Pulmonary artery endothelial cell (primary cell): ENCODE measurements at places on chromosomes 2 and 18. TPM values are rescaled to one million over a fixed set of nuclear protein-coding genes. Genes with fewer than 3 reads are reported as not detected.

CTAGE1 gene
- total RNA-seq: not detected in 2 replicates

CHPF gene
- total RNA-seq: 0.35 and 0.86 TPM in 2 replicates

WDR33 gene
- 27.0 and 42.8 TPM in 2 replicates for total RNA-seq

RAB31 gene
- total RNA-seq: 30.8 and 32.7 TPM in 2 replicates

UGT1A10 gene
- total RNA-seq: not detected in 2 replicates

INHA gene
- not detected in 2 replicates for total RNA-seq

CPO gene
- total RNA-seq: not detected in 2 replicates

SPC25 gene
- 4.4 and 9.0 TPM in 2 replicates for total RNA-seq

LAMA3 gene
- 4.7 and 5.5 TPM in 2 replicates for total RNA-seq

NCL gene
- 409 and 566 TPM in 2 replicates for total RNA-seq
